ENCODE measurements at places on chromosomes 2 and 18.

DNA sequence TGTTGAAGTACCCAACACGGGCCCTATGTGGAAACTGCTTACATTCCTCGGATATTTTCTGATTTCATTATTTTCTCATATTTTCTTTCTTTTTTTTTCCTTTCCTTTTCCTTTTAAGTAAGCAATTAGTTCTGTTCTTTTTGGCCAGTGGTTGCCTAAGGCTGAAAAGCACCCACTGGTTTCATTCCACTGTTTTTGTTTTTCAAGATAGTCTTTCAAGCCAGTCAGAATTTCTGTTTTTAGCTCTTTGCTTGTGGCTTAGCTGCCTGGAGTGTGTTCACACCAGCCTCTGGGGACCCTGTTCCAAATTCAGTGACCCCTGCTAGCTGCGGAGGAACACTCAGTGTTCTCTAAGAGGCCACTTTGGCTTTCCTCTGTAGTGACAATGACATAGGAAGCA lies 73.6 kb downstream of the NRP2 start:
- no peak for DNase-seq

DNA sequence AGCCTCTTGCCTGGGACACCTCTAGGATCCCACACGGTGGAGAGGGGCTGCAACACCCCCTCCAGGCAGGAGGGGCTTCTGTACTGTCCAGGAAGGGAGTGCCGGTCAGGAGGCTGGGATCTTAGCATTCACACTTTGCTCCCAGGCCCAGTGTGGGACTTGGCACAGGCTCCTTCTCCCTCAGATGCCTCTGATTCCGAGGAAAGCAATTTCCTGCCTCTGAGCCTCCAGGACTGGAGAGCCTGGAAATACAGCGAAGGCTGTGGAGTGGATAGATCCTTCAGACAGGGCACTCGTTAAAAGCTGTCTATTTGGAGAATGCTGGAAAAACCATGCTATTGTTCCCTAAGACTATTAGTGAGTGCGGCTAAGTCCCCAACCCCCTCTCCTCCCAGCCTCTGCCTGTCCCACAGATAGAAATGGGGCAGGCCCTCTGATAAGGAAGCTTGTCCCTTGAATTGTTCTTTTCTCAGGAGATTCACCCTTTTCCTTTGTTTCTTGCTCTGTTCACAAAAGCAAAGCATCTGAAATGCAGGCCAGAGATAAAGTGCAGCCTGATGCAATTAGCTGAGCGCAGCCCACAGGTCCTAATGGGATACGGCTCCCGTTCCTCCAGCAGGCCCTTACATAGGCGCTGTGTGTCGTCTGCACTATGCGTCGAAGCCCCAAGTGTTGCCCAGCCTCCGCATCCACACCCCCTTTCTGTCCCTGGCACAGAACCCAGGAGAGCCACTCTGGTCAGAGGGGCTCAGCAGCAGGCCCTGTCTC lies 252.2 kb downstream of the KLHL29 start:
- peak; percentile 65 for DNase-seq

DNA sequence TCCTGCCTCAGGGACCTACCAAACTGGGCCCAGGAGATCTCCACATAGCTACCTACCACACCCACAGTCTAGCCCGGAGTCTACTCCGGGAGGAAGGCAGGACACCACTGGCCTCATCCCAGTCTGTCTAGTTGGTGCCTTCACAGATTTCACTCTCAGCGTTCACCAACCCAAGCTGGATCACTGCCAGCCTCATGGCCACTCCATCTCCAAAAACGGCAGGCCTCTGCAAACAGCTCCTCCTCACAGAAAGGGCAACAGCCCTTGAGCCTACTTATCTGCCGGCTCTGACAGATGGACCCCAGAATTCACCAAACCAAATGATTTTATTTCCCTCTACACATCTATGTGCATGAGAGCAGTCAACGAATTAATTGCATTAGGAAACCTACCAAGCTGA lies 61.3 kb downstream of the NCKAP5 start:
- no peak for DNase-seq

DNA sequence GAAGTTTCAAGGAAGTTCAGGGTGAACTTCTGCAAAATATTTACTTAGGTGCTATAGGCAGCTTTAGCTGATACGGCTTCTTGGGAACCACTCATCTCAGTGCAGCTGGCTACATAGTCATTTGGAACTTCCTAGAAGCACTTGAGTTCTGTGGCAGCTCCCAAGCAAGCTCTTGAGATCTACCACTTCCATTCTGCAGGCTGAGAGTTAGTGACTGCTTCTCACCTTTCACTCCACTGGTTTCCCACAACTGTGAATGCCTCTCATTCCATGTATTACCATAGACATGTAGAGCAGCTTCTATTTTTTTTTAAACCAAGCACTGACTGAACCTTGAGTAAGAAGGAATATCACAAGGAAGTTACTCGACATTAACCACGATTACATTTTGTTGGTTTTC lies 994.1 kb upstream of the ACVR2A start:
- DNase-seq: no peak

- no peak for DNase-seq
Observed at GRCh38 chr18:8882632-8883408, 177.5 kb downstream of the MTCL1 start.

DNA sequence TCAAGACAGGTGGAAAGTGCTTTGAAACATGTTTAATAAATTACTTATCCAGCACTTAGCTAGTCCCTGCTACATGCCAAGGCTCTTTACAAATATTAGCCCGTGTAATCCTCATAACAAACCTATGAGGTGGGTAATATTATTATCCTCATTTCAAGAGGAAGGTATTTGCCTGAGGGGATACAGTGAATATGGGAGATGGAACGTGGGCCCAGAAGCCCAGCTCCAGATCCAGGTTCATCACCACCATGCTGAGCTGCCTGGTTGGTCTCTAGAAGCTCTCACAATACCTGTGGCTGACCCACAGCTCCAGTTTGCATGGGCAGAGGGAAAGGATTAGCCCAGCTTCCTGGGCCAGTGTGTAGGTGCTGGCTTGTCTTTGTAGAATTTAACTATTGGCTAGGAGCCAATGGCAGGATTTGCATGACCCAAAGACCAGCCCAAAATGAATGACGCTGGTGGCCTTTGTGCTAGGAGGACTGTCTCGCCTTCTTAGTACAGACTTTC lies 61.6 kb upstream of the ATP8B1 start:
- DNase-seq: no peak

DNA sequence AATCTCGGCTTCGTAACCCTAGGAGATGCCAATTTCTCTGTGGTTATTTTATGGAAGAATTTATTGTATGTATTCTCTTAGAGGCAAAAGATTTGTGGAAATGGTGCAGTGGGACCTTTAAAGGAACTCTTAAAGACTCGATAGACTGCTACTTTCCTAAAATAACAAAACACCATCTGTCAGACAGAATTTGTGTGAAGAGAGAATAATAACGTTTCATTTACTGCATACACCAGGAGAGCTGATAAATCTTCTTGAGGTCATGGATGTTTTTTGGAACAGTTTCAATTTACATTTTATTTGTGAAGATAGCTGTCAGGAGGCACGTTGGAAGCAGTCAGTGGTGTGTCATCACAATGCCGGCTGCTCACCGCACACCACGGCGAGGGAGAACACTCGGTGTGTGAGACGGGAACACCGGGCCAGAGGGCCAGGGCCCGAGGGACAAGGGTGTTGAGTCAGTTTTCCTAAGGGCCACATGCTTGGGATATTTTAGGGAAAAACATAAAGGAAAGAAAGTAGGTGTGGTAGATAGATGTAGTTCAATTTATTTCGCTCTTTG lies 1681.0 kb upstream of the DDX18 start:
- no peak for DNase-seq

- peak; percentile 50 for DNase-seq
Observed at GRCh38 chr2:62501794-62502500, 4.0 kb downstream of the TMEM17 start.

DNA sequence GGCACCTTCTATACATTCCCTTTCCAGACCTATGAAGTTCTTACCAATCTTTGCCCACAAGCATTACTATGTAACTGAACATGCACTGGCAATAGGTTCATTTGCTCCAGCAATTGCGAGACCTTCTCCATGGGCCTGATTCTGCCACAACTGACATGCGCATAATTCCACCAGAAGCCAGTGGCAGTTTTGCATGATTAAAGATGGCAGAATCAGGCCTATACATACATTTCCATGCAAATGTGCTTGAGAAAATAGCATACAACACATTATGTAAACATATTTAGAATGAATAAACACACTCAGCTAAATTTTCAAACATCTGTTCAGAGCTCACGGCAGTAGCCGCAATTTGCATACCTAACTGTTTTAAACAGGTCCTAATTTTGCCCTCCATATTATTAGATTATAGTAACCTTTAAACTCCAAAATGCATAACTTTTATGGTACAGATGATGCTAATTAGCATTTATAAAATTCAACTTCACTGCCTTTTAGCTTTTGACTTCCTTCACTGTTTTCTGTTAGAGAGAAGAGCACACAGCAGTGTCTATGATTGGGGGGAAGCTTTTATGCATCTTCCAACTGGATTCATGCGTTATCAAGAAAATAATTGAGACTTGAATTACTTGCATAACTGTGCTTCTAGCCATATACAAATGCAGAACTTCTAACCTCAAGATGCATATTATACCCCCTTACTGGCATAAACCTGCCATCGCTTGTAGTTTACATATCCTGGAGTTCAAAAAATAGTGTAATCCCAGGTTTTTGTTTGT lies 155.3 kb upstream of the CDH19 start:
- DNase-seq: no peak

- no peak for DNase-seq
Observed at GRCh38 chr2:119158563-119159347, at the start of gene C1QL2. Gene C1QL2 (minus strand): TSS chr2:119158751. CDS start chr2:119158269, 482 bp downstream.

DNA sequence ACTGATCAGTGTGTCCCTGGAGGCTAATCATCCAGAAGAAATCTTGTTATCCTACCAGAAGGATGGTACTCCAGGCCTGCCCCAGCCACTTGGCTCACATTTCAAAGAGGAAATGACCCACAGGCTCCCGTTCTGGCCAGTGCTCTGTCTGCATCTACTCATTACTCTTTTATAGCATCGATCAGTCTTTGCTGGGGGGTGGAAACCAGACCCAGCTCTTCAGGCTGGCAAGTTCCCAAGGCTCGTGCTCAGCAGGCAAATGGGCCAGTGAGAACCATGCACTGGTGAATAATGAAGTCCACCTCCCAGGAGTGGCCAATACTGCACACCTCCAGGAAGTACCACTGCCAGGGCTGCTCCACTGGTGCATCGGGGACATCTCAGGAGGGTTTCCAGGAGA lies 38.8 kb downstream of the DNER start:
- DNase-seq: no peak

- no peak for DNase-seq
Observed at GRCh38 chr18:76421685-76422078, 73.4 kb downstream of the ZNF516 start.

- no peak for DNase-seq
Observed at GRCh38 chr2:6730003-6730402, 135.7 kb downstream of the CMPK2 start.

GRCh38 chr2:53519918-53520841 lies 247.4 kb upstream of the CHAC2 start:
- DNase-seq: no peak

DNA sequence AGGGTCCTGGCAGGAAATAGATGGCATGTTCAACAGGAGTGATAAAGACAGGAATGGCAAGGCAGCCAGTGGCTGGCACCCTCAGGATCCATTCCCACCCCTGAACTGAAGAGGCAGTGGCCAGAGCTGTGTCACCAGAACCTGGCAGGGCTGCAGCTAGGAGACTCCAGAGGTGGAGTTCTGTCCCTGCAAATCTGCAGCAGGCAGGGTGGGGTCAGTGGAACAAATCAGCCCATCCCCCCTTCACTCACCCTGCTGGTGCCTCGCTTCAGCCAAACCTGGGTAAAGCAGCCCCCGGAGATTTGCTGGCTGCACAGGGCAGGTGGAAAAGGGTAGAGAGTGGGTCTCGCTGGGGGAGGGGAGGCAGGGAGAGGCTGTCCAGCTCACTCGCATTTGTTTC lies 12.7 kb downstream of the INPP5D start:
- no peak for DNase-seq

DNA sequence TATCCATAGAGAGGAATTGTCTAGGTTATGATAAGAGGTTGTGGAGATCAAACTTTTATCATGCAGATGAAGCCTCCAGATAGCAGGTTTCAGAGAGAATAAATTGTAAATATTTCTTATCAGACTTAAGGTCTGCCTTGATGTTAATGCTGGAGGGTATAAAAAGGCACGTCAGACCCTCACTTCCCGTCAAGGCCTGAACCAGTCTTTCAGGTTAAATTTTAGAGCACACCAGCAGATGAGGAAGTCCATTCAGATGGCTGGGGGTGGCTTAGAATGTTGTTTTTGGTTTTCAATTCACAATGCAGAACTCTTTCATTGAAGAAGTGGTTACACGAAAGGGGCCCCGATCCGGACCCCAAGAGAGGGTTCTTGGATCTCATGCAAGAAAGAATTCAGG lies 144.4 kb upstream of the FBXO11 start:
- no peak for DNase-seq

DNA sequence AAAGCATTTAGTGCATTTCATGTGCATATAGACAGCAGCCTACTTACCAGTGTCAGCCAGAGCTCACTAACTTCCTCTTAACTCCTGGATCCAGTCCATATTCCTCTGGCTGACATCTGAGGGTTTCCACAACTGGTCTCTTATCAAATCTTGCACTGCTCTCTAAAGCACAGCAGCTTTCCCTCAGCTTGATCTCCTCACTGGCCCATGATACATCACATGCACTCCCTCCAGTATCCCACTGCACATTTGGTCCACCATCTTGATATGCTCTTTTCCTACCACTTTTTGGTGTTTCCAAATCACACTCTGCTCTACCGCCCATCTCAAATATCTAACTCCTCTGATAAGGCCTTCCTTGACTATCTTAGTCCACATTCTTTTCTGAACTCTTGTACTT lies 105.0 kb upstream of the ZFP36L2 start:
- DNase-seq: no peak

DNA sequence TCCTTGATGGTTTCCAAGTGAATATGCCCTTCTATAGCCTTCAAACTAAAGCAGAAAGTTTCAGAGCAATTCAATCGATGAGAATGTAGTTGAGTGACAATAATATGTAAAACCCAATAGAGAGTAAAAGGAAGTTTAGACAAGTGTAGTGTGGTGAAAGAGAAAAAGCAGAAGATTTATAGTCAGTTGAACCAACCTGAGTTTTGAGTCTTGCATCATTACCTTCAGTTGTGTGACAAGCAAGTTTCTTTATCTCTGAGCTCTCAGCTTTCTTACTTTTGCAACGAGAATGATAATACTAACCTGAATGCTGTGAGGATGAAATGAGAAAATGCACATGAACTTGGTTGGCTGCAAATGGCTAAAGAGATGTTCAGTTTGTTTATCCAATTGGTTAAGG lies 40.6 kb upstream of the TMEM247 start:
- no peak for DNase-seq

DNA sequence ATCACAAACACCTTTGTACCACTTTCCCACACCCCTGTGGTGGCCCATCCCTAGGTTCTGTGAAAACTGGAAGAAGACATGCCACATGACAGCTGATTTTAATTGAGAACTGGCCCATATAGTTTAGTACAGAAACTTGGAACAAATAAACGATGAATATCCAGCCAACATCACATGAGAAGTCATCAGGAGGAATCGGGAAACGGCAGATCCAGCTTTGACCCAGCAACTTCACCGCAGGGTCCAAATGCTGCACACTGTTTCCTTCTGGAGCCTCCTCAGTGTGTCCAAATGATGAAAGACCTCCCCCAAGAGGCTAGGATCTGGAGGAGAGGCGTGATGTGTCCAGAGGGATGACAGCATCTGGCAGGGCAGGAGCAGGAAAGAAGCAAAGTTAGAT lies 75.5 kb downstream of the COPS8 start:
- DNase-seq: no peak

Data from fibroblast of skin of left biceps (primary cell).